ENCODE measurements at places on chromosomes 3 and 15. TPM values are rescaled to one million over a fixed set of nuclear protein-coding genes. Genes with fewer than 3 reads are reported as not detected.

SLC28A2 gene
- not detected for total RNA-seq

BCHE gene
- 29.0 TPM for total RNA-seq

CPA3 gene
- total RNA-seq: not detected

MKRN2OS gene
- total RNA-seq: not detected

MUC20 gene
- under 0.01 TPM for total RNA-seq

GRCh38 chr3:132254076-132254755 lies 63.0 kb upstream of the ACP3 start:
- DNase-seq: peak; percentile 5

GRCh38 chr3:8320711-8321458 lies 180.7 kb upstream of the LMCD1 start:
- no peak for DNase-seq

DNA sequence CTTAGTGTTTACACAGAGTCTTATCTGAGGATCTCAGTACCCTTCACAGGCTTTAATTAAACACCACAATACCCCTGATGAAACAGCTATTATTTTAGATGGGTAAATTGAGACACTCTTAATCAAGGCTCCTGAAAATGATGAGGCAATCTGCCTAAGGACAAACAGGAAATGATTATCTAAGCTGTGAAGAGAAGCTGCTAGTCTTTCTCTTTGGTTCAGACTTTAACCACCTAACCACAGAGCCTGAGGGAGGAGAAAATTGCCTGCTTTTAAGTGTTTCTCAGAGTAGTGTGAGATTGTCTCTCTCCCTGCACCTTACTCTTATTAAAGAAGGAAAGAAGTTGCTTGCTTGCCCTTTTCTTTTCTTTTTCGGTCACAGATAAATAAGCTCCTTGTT lies 364.3 kb upstream of the ADAMTS9 start:
- peak; percentile 25 for DNase-seq

DNA sequence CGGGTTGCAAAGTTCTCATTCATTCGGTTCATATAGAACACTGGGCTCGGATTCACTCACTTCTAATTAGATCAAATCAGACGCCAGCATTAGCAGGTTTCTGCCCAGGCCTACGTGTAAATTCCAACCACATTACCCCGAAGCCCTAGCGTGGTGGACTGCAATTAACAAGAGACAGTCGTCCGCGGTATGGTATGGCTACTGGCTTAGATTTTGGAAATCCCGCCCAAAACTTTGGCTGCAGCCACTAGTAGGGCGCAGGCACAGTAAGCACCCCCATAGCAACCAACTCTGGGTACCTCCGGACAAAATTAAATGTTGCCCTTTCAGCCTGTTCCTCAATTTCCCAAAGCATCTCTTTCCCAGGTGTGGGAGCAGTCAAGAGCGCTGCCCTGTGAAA lies 771 bp downstream of the RARRES1 start:
- DNase-seq: no peak

DNA sequence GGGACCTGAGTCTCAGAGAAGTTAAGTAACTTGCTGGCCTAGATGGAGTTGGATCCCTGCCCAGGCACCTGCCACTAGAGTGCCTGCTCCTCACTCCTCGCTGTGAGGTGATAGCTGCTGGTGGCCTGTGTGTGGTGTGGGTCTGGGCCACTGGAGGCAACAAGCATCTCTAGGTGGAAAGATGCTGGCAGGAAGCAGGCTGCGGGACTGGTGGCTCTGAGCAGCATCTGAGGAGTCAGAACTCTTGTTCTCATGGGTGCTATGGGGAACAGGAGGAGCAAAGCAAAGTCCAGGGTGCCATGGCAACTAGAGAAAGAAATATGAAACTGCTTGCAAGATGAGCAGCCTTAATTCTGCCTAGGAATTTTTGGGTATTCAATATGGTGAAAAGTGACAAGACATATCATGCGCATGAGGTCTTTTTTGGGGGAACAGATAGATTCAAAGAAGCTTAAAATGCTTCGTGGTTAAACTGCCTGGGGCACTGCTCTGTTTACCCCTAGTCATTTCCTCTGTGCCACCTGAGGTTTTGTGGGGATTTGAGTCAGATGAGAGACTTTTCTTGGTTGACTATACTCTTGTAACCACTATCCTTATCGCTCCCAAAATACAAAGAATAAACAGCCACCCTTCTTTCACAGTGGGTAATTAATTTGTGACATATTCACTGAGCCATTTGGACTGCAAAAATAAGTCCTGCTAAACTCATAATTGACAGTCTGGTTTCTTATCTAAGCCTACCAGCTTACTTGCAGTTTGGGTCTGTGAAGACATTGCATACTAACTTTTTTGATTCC lies 50.3 kb downstream of the MED12L start:
- DNase-seq: peak; percentile 1

- DNase-seq: no peak
These were observed 8.9 kb downstream of the NRG4 start for GRCh38 chr15:76003364-76003763.

GRCh38 chr3:197363553-197364409 lies 65.4 kb upstream of the DLG1 start:
- DNase-seq: no peak

GRCh38 chr3:123301331-123302184 lies 99.8 kb downstream of the SEC22A start:
- no peak for DNase-seq

GRCh38 chr3:134279466-134279865 lies 28.8 kb upstream of the RYK start:
- DNase-seq: peak; percentile 55

DNA sequence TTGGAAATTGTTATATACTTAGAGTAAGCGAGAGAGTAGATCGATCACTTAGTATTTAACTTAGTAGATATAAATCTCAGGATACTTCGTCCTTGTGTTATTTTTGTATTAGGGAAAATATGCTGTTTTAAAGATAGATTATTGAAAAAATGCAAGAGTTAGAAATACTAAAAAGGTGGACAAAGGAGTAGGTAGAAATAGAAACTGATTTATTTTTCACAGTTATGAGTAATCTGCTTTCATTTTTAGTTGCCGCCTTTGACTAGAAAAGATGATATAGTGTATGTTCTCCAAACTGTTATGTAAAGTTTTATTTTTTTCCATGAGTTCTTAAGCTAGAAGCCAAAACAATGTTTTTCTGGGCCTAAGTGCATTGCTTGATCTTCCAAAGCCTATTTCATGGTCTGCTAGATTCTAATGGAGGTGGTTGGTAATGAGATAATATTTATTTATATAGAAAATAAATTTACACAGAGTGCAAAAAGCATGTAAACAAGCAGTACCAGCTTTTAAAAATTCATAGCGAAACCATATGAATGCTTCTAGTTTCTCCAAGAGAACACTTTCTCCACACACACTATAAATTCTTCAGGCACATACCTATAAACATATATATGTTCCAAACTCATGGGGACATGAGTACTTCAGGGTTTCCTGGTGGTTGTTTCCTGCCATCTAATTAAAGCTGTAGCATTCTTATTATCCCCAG lies 61.1 kb downstream of the DIPK2A start:
- DNase-seq: no peak

- no peak for DNase-seq
These were observed 2.7 kb downstream of the C3orf22 start for GRCh38 chr3:126555795-126556636.

DNA sequence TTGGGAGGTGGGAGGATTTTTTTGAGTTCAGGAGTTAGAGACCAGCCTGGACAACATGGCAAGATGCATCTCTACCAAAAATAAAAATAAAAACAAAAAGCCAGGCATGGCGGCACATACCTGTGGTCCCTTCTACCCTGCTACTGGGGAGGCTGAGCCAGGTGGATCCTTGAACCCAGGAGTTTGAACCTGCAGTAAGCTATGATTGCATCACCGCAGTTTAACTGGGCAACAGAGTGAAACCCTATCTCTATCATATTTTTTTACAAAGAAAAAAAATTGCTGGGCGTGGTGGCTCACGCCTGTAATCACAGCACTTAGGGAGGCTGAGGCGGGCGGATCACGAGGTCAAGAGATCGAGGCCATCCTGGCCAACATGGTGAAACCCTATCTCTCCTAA lies 35.8 kb upstream of the RPN1 start:
- DNase-seq: no peak

- no peak for DNase-seq
These were observed 17.5 kb upstream of the SLC27A2 start for GRCh38 chr15:50164458-50164857.

- DNase-seq: no peak
These were observed 28.6 kb upstream of the UTS2B start for GRCh38 chr3:191358929-191359328.

DNA sequence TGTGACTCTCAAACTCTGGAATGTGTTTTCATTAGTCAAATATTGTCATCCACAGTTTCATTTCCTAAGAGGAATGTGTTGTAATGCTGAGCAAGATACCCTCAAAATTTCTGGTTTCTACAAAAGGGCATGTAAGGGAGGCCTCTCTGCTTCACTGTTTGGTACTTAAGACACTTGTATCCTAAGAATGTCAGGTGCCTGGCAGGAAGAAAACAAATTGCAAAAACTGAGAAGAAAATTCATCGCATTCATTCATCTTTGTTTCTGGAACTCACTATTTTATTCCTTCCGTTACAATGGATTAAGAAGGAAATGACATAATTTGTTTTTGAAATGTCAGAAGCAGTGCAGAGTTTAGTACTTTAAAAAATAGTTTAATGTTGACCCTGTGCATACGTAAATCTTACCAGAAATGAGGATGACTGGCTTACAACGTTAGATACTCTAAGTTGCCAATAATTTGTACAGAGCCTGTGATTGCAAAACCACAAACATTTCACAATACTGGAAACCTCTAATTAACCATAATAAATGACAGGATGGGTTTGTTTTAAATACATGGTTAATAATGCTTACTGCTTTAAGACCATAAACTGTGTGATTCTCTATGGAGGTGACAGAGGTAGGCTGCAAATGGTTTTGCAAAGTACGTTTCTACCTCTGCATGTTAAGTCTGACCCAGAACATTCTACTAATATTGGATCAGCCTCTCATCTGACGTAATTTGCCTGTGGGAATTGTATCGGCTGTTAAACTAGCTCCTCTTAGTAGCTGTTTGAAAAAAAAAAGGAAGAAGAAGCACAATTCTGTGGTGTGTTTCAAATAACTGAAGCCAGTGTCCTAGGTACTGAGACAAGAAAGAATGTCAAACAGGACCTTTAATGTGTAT lies 477.8 kb downstream of the RBMS3 start:
- DNase-seq: peak; percentile 97

DNA sequence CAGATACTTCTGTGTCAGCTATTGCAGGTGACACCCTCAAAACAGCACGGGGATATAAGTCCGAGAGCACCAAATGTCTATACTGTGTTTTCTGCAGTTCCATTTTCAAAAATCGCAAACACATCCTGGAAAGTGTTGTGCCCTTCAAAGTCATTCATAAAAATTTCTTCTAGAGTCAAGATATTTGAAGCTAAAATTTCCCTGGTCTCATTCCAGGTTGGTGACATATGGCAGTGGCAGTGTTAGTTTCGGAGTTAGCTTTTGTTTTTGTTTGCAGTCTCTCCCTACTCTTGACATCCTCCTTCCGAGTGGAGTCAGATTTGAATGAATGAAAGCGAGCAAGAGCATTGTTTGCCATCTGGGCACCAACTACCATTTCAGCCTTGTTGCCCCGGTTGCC lies 3.2 kb upstream of the FSIP1 start:
- no peak for DNase-seq

DNA sequence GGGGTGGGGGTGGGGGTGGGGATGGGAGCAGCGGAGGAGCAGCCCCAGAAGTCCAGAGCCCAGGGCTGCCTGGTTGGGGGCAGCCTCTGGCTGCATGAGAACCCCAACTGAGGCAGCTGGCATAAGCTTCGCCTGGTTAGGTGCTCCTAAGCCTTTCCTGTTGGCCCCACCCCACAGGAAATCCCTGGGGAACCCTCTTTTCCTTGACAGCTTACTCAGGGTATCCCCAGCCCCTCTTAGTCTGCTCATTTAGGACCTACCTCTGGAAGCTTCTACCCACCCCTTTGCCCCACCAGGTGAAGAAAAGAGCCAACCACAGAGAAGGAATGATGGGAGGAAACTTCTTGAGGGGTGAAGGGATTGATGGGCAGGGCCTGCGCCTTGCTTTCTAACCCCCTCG lies 53.4 kb downstream of the IL20RB start:
- DNase-seq: no peak

- DNase-seq: no peak
These were observed 109.4 kb upstream of the AGTR1 start for GRCh38 chr3:148588291-148588690.

DNA sequence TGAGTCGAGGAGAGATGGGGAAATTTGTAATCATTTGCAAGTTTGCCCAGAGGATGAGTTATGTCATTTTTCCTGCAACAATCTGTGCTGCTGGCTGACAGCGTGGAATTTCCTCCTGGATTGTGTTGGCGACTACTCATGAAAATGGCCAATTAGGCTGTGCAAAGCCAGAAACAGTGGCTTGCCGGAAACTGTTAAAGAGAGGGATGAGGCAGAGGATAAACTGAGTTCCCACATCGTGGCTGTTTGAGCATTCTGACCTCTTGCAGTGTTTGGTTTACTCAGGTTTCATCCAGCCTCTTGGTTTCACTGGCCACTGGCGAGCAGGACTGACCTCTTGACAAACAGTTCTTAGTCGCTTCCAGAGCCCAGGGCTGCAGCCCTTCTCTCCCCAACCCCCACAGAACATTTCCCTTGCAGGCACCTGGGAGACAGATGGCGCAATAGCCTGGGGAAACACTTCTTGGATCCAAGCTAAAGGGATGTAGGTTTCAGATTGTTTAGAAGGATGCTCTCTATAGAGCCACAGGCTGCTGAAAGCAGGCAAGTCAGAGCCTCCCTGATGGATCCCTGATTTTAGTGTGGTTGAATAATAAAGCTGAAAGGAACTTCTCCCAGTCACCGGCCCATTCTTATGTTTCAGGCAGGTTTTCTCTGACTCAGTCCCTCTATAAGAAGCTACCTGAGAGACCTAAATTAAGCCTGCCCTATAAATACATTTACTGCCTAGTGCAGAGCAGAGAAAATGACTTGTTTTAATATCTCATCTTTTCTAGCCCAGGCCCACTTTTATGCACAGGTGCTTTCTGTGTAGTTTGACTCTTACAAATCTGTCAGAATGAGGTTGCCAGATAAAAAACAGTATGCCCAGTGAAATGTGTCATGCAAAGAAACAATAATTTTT lies 92.8 kb upstream of the UBE2E1 start:
- peak; percentile 93 for DNase-seq

DNA sequence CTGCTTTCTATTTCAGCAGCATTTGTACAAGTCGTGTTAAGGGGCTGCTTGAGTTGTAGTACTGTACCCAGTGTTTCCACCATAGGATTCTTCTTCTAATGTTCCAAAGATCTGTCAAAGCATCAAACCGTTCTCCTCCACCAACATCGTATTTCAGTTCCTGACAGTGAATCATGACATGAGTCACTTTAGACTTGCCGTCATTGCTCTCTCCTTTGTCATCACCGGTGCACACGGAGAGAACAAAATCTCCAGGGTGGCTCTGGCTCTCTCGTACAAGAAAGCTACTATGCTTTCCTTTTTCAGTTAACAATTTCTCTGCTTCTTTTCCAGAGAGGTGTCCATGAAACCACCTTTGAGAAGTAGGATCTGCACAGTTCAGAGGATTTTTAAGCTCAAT lies 270.9 kb upstream of the CCDC54 start:
- peak; percentile 34 for DNase-seq

- DNase-seq: no peak
These were observed 103.0 kb upstream of the SLC24A5 start for GRCh38 chr15:48017747-48018146.

- peak; percentile 36 for DNase-seq
These were observed 431.2 kb downstream of the LPP start for GRCh38 chr3:188584958-188585689.

All from fibroblast of lung (primary cell).